ENCODE measurements at places on chromosomes 12 and 14.

GRCh38 chr12:132066345-132066685, 77.8 kb downstream of the DDX51 start:
- DNase-seq, result no peak

DNA sequence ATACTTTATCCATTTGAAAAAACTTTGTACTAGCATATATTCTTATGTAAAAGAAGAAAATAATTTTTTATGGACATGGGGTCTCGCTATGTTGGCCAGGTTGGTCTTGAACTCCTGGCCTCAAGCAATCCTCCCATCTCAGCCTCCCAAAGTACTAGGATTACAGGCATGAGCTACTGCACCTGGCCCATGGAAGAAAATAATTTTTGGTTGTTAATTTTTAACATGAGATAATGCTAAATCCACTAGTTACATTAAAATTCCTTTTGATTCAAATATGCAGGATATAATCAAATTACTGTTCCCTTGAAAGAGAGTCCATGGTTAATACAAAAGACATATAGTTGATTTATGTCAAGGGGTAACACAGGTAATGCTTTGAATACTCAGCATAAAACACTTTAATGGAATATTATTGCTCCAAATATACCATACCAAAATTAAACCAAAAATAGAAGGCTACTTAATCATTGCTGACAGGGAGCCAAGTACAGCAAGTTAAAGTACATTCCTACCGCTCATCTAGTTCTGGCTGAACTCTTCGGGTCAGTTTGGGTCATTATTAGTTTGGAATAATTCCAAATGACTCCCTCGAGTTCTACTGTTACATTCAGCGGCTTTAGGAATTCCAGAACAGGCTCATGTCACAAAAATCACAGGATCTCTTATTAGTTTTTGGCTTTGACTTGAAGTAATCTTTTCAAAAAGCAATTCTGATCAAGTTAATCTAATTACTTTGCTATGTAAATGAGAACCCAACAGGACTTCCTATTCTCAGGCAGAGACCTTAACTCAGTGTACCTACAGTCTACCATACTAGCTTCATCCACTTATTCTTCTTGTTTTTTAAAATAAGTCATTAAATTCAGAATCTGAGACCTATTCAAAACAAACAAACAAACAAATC, 6.1 kb downstream of the SOS2 start:
- no peak for DNase-seq

DNA sequence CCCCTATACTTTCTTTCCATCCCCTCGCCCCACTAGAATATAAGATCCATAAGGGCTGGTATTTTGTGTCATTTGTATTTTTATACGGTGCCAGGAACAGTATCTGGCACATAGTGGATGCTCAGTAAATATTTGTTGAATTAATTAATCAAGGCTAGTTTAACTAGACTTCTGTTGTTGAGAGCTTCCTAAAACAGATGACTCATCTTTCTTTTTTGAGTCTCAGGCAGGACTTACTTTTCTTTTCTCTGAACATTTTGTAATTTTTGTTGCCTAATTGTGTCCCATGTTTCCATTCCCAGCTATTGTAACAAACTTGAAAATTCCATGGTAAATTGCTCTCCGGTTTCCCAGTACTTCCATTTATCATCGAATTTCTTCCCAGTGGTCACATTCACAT, 16.7 kb downstream of the STK38L start:
- no peak for DNase-seq

- no peak for DNase-seq
Measured at GRCh38 chr12:67533159-67533558, 115.4 kb upstream of the DYRK2 start.

GRCh38 chr14:55605793-55606192, 25.8 kb downstream of the KTN1 start:
- DNase-seq, result no peak
